ENCODE measurements at places on chromosomes 16 and 17.
A peak's percentile ranks its signal among the peaks of the same experiment; 100 is the strongest.

- no peak for DNase-seq
Measured at GRCh38 chr17:69547947-69548346, 133.4 kb downstream of the MAP2K6 start.

DNA sequence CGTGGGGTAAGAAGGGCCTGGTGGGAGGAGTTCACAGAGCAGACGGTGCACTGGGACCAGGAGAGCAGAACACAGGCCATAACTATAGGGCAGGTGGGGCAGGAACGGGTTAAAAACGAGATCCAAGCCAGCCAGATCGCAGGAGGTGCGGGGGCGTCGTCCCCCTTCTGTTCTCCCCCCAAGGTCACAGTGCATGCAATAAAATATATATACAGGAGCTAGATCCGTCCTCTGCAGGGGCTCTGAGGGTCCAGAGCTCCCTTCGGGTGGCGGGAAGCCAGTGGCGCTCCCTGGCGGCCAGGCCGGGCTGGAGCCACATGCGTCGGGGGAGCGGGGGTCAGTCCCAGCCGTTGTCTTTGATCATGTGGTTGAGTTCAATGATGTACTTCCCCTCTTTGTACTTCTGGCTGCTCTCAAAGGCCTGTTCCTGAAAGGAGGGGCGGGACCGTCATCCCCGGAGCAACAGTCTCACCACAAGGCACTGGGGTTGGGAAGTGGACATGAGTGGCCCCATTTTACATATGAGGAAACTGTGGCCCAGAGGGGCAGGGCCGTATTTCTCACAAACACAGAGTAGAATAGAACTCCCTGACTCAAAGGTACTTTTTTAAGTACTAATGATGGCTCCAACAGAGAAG lies 768 bp upstream of the TBX6 start:
- peak; percentile 86 for DNase-seq

DNA sequence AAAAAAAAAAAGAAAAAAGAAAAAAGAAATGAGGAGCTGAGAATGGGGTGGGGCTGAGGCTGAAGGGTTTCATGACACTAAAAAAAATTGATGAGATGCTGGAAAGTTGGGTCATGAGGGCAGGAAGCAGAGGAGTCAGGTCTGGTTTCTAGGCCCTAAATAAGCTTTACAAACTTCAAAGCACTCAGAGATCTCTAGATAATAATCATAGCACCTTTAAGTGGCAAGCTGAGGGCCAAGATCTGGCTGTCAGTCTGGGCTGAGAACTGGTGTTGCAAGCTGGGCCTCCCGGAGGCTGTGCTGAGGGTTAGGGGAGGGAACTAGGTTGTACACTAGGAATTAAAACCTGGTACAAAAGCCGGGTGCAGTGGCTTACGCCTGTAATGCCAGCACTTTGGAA lies 6.4 kb downstream of the ZNF764 start:
- no peak for DNase-seq

GRCh38 chr17:1907909-1908698 lies 78.3 kb downstream of the RPA1 start:
- DNase-seq: no peak

- no peak for DNase-seq
Measured at GRCh38 chr17:27633312-27634025, 2.5 kb downstream of the LGALS9 start.

Data from GM12891 (cell line).